ENCODE measurements at places on chromosomes 13 and 19.
A peak's percentile ranks its signal among the peaks of the same experiment; 100 is the strongest.

DNA sequence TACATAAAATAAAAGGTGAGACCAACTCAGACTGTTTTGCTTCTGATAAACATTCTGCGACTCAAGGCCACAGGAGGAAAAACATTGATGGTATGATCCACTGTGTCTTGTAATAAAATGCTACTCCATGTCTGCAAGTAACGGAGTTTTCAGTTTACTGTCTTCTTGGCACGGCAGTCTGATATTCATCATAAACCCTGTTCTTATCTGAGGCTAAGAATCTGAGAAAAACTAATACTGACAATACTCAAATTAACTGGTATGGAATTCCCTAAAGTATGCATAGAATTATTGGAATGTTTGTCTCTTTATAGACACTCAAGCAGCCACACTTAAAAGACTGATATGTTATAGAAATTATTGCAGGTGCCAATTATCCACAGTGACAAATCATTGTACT lies 125.5 kb downstream of the TBC1D4 start:
- no peak for DNase-seq

GRCh38 chr13:102870677-102871415 lies 25.0 kb downstream of the ERCC5 start:
- DNase-seq: no peak

GRCh38 chr19:15894359-15894758 lies 3.5 kb downstream of the CYP4F2 start:
- no peak for DNase-seq

GRCh38 chr13:78826312-78826711 lies 167.4 kb upstream of the OBI1 start:
- no peak for DNase-seq

- no peak for DNase-seq
Observed at GRCh38 chr13:31011193-31011860, 78.9 kb downstream of the TEX26 start.

- peak; percentile 36 for DNase-seq
Observed at GRCh38 chr19:662207-662961, 630 bp downstream of the RNF126 start.

- DNase-seq: no peak
Observed at GRCh38 chr19:34387446-34387810, 16.8 kb upstream of the PDCD2L start.

DNA sequence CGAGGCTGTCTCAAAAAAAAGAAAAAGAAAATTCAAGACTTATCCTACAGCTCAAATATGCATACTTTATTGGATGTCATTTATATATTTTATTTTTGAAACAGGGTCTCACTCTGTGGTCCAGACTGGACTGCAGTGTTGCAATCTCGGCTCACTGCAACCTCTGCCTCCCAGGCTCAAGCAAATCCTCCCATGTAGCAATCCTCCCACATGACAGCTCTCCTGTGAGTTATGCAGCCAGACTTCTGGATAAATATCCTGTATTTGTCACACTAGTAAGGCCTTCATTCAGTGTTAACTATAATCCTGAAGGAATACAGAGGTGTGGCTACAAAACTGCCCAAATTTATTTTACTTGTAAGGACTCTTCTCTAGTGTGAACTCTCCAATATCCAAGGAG lies 7.2 kb downstream of the ZNF552 start:
- no peak for DNase-seq

- no peak for DNase-seq
Observed at GRCh38 chr13:79423801-79424642, 18.0 kb upstream of the RBM26 start.

Measured in stimulated activated CD8-positive, alpha-beta memory T cell treated with anti-CD3 and anti-CD28 coated beads, Interleukin-15, amount 100 ng/mL, for 1 hour (primary cell).